ENCODE measurements at places on chromosomes 1 and 21.

DNA sequence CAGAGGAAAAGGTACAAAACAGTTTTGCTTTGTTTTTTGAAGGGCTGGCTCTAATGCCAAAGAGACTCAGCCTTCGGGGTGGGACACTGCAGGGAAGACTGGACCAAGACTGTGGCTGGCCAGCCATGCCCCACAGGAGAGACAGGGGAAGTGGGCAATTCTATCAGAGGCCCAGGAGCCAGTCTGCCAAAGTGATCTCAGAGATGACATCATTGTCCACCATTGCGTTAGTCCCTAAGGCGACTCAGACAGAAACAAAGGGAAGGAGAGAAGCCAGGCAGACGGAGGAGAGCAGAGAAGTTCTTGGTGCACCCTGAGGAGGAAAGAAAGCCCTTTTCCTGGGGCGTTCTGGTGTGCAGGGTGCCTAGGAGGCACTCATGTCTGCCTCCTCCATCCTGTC lies 26.4 kb downstream of the OPTC start:
- DNase-seq, result no peak

DNA sequence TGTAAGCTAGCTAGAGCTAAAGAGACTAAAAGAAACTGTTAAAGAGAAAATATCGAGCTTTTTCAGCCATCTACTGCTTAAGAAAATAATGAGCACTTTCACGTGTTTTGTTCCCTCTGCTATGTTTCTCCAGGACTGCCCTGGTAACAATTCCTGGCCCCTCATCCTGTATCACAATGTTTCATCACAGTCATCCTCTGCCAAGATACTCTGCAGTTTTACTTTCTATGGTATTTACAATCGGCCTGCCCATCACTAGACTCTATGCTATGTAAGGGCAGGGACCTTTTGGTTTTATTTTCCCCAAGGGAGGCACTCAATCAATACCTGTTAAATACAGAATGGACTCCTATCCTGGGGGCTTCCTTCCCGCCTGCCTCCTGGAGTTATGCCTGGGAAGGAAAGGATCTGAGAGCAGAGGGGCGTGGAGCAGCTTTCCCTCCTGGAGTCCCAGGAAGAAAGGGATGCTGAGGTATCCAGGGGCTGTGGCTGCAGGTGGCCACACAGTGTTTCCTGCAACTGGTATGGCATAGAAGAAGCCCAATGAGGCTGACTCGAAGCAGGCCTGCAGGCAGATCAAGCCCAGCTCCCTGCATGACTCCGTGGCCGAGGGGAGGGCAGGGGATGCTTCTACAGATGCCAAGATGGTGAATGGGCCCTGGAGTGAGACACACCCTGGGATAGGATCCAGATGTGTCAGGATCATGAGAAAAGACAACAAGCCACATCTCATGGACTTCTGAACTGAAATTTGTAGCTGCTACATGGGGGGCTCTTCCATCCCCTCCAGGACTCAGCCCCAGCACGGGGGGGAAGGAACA lies 52.9 kb downstream of the MATN1 start:
- DNase-seq, result no peak

GRCh38 chr1:227947386-227947675 lies 401 bp downstream of the WNT9A start:
- no peak for DNase-seq

DNA sequence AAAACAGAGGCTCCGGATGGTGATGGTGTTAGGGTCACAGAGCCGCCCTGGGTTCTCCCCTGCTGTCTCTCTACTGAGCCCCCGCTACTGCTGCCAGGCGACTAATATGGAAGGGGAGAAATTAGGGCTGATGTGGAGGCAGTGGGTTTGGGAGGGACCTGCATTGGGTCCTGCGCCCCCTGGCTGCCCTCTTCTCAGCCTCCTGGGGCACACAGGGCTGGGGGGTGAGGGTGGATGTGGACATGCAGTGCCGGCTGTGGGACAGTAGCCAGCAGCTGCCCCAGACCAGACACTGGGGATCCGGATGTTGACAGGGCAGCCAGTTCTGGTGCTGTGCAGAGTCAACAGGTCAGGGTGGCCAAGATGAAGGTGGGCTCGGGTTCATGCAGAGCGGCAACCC lies 1.5 kb upstream of the CLCNKB start:
- no peak for DNase-seq

- DNase-seq, result no peak
Observed at GRCh38 chr1:204623894-204624361, 61.6 kb downstream of the LRRN2 start.

Measured in right lung (tissue), 10 donors.